ENCODE measurements at places on chromosomes 12 and 14.

GRCh38 chr12:103313894-103314293 lies 181.9 kb downstream of the C12orf42 start:
- DNase-seq, result no peak

- DNase-seq, result no peak
These were observed 2.1 kb downstream of the GNPTAB start for GRCh38 chr12:101828463-101829196.

DNA sequence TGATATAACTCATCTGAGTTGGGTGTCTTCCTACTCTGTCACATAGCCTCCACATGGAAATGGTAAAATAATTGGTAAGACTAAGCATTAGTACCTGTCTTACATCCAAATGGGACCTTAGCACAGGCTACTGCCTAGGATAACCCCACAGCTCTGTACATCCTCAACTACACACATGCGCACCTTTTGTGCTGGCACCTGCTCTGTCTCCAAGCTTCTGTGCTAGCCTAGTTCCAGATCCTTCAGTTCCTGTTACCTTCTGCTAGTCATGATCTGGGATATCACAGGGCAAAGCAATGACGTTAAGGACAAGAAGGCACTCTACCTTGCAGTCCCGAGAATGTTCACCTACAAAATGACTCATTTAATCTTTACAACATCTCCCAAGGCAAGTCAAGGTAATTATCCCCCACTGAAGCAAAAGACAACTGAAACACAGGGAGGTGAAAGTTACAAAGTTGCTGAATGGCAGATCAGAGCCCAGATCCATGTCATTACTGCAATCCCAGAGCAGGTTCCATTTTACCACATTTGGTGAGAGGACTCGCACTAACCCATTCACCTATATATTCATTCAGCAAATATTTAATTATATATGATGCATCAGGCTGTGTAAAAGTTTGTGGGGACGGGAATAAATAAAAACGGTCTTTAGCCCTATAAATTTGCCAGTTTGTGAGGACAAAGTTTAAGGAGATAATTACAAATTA lies 61.7 kb downstream of the PPM1H start:
- DNase-seq, result no peak

DNA sequence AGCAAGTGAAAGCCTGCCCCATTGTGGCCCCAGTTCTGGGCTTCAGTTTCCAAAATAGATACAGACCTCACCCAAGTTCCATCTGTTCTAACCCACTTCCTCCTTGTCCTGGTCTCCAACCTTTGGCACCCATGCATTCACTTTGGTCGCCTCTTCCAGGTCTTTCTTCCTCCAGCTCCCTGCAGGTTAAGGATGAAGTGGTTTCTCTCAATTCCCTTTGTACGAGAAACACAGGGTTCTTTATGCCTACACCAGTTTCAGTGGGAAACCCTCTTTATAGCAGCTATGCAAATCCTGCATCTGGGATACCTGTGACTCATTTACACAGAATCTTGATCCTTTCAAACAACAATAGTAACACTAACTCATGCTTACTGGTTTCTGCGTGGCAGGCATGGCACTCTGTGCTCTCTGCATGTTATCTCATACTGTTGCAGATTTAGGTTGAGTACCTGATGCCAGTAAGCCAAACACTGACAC lies 110.6 kb upstream of the AMIGO2 start:
- no peak for DNase-seq

- no peak for DNase-seq
These were observed 84.8 kb upstream of the FICD start for GRCh38 chr12:108430245-108430644.

GRCh38 chr12:112979041-112979680 lies 842 bp downstream of the OAS2 start:
- DNase-seq, result no peak

DNA sequence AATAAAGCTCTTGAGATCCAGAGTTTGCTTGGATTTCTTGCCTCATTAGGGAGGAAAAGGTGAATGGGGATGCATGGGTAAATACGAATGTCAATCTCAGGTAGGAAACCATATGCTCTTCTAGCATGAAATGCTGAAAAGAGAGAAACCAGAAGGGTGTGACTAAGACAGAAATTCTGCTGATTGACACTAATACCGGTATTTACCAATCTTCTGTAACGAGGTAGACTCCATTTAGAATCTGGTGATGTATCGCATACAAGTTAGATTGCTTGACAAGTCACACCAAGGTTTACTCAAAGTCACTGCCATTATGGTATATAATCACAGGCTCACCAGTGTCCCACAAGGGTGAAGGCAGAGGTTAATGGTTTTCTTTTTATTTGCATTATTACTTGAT lies 337.9 kb downstream of the NRXN3 start:
- no peak for DNase-seq

DNA sequence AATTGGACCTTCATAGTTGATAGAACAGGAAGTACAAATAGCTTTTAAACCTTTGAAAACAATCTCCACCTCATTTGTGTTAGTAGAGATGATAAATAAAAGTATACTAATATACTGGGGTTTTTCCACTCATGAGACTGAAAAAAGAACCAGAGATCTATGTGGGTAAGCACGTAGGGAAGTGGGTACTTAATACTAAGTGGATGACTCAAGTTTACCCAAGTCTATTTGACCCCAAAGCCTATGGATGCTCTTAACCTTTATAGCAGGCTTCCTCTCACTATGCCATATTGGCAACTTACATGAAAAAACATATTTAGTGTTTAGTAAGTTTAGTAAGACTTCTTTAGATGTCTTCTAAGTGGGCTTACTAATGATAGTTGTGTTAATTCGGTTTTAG lies 49.2 kb upstream of the CHPT1 start:
- DNase-seq, result no peak

DNA sequence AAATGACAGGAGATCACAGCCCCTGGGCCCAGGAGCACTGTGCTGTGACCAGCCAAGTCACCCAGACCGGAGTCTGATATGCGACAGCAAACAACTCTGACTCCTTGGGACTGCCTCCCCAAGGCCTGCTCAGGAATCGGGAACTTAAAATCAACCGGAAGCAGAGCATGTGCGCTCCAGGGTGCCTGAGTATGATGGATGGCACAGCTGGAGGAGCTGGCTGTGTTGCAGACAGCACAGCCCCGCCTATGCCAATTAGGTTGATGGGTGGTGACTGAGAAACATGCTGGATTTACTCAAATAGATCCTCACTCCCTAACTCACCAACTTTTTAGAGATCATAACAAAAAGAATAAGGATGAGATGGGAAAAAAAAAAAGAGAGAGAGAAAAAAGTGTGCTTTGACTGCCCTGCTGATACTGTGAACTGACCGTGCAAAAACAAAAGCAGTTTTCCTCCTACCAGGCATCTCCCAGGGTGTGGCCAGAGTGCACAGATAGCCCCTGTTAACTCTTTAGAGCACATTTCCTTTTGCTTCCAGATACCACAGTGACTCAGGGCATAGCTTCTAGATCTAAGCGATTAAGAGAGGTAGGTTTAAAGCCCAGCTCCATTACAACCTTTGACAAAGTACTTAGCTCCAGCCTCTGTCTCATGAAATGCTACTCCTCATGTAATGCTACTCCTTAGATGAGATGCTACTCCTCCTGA lies 27.4 kb upstream of the STON2 start:
- peak; percentile 28 for DNase-seq

GRCh38 chr12:27583057-27583797 lies 59.2 kb downstream of the PPFIBP1 start:
- DNase-seq, result no peak

DNA sequence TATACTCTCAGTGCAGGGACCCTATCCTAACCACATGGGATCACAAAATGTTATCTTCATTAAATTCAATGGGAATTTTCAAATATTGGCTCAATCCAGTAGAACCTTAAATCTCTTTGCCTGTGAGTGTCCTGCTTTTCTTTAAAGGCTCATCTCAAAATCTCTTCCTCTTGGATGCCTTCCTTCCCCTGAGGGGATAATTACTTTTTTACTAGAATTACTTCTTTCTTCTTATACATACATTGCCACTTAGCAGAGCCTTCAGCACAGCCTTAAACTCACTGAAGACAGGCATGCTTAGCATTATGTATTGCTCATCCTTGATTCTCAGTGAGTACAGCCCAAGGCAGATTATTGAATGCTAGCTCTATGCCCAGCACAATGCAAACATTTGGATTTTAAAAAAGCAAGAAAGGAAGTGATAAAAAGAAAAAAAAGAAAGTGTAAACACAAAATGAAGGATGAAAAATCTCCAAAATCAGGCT lies 1918.0 kb upstream of the FLRT2 start:
- DNase-seq, result no peak

- no peak for DNase-seq
These were observed 59.9 kb downstream of the GPR65 start for GRCh38 chr14:88064841-88065240.

DNA sequence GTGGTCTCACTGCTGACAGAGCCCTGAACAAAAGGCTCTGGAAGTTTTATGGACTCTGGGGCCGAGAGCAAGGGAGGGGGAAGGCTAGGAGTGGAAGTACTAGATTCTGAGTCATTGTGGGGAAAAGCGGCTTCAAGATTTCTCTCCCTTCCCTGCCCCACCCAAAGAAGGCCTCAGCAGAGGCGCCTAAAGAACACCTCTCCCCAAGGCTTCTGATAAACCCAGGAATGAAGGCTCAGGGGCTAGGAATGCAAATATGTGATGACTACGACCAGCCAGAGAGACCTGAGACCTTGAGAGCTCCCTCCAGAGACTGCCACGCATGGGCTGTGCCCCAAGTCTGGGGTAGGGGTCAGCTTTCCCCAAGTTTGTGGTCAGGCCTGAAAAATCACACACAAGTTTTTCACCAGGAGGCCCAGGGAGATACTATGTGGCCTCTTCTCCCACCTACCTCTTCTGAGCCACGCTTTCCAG lies 130.7 kb upstream of the HIF1A start:
- no peak for DNase-seq

DNA sequence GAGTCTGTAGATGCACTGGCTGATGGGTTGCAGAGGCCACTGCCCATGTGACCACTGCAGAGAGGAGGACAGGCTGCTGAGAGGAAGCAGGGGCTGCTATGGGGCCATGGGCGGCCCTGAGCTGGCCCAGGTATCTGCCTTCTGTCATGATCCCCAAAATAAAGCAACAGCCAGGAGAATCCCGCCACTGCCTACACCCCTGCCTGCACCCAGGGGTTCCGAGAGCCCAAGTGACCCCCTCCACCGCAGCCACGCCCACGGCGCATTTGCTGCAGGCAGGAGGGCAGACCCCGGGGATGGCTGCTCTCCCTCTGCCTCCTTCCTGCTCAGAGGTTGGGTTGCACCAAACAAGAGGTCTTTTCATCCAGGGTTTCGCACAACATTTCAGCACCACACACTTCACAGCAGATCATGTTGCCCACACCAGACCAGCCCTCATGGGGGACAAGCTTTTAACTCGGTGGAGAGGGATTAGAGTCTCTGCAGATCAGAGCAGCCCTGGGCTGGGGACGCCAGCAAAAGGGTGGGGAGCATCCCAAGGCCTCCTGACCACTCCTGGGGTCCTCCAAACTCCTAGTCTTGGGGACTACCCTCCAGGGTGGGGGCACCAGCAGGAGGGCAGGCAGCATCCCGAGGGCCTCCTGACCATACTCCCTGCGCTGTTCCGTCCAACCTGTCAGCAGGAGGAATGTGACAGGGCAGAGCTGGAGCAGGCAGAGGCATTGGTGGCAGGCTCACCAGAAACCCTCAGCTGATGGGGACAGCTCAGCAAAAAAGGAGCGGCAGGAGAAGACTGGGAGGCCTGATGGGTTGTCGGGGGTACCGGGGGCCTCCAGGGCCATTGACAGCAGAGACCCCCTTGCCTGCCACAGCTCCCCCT lies 14.1 kb downstream of the CCDC85C start:
- DNase-seq, result no peak

- DNase-seq, result no peak
These were observed 14.7 kb upstream of the KRT80 start for GRCh38 chr12:52206304-52207040.

GRCh38 chr12:3335078-3335487 lies 155.9 kb upstream of the PRMT8 start:
- no peak for DNase-seq

DNA sequence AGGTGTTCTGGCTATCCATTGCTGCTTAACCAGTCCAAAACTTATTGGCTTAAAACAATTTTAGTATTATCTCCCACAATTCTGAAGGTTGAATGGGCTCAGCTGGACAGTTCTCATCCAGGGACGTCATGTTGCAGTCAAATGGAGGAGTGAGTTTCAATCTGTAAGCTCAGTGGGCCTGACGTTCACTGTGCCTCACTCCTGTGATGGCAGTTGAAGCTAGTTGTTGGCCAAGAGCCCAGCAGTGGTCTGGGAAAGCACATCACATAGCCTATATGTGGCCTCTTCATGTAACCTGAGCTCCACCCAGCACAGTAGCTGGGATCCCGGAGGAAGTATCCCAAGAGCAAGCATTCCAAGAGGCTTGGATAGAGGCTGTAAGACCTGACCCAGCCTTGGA lies 40.6 kb upstream of the CDKN3 start:
- DNase-seq, result no peak

DNA sequence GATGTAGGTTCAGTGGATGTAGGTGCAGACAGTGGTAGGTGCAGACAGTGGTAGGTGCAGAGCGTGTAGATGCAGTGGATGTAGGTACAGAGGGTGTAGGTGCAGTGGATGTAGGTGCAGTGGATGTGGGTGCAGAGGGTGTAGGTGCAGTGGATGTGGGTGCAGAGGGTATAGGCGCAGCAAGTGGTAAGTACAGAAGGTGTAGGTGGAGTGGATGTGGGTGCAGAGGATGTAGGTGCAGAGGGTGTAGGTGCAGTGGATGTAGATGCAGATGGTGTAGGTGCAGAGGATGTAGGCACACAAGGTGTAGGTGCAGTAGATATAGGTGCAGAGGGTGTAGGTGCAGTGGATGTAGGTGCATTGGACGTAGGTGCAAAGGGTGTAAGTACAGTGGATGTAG lies 86.0 kb downstream of the HECTD4 start:
- no peak for DNase-seq

GRCh38 chr12:101779626-101780025 lies 40.4 kb upstream of the SYCP3 start:
- DNase-seq, result no peak

DNA sequence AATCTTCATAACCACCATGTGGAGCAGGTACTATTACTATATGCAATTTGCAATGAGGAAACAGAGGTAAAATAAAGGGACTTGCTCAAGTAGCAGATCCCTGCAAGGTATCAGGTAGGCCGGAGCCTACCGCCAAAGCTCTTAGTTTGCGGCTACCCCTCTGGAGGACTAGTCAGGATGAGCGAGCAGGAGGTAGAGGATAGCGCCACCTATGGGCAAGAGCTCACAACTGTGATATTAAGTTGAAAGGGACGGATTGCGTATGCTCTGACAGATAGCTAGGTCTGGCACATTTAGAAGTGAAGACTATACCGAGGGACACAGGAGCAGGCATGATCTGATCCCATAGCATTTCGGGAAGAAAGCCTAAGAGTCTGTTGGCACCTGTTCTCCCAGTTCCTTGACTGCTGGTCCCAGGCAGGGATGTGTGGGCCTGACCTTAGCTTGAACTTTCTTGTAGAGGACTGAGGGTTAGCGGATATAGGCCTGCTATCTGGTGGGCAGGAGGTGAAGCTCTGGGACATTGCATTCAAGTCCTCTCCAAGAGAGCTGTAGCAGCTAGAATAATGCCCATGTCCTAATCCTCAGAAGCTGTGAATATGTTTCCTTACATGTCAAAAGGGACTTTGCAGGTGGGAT lies 48.0 kb downstream of the SLC17A8 start:
- peak; percentile 43 for DNase-seq

GRCh38 chr12:93002293-93003054 lies 73.4 kb upstream of the EEA1 start:
- no peak for DNase-seq

Measured in NCI-H187 (cell line).